ENCODE measurements at places on chromosomes 12 and 14.

- DNase-seq: no peak
Measured at GRCh38 chr14:93039649-93040315, 75.9 kb downstream of the ITPK1 start.

DNA sequence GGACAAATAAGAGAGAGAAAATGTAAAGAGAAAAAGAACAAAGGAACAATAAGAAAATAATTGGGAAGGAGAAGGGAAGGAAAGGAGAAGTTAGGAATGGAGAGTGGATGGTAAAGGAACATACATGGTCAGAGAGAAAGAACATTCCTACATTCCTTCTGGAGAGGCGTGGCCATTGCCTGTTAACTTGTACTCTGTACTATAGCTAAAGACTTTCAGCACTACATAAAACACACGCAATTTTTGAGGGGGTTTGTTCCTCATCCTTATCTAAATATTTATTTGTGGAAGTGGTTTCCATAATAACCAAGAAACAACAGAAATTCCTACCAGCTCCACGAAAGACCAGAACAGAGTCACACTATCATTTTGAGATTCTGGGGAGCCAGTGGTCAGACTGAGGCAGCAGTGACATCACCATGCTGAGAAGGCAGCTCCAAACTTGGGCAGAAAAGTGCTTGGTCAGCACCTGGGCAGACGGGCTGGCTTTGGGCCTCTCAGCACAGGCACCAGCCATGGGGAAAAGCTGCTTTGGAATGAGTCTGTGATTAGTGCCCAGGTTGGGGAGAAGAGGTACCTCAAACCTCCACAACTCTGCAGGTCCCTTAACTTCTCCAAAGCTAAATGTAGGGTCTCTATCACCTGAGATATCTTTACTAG is 125.9 kb upstream of the NTF3 start:
- DNase-seq: no peak

GRCh38 chr12:40224439-40225291 is at the start of gene LRRK2:
Gene LRRK2 (plus strand): TSS chr12:40224997. CDS start chr12:40225132, 135 bp downstream.
- no peak for DNase-seq

DNA sequence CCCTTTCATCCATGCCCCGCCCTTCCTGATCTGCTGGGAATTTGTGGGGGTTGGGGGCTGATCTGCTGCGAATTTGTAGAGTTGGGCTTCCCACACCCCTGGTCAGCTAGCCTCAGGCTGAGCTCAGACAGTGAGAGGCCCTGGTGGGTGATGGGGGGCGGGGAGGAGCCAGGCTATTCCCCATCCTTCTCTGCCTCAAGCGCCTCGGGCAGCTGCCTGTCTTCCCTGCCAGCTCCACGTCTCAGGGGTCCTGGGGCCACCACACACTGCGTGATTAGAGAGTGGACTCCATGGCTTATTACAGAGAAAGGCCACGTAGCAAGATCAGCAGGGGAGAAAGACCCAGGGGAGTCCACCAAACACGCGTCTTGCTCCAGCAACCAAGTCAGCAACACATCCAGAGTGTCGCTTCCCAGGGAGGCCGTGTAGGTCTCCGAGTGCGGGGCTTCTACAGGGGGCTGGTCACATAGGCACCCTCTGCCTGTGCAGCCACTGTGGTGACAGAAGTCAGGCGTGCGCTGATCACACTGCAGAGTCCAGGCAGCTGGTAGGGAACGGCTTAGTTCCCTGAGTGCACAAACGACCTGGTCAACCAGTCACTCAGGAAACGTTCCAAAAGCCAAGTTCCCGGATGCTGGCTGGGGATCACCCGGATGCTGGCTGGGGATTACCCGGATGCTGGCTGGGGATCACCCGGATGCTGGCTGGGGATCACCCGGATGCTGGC is 254.4 kb upstream of the SFSWAP start:
- DNase-seq: no peak

- DNase-seq: peak; percentile 12
Measured at GRCh38 chr12:129902371-129903091, 1.3 kb downstream of the TMEM132D start.

DNA sequence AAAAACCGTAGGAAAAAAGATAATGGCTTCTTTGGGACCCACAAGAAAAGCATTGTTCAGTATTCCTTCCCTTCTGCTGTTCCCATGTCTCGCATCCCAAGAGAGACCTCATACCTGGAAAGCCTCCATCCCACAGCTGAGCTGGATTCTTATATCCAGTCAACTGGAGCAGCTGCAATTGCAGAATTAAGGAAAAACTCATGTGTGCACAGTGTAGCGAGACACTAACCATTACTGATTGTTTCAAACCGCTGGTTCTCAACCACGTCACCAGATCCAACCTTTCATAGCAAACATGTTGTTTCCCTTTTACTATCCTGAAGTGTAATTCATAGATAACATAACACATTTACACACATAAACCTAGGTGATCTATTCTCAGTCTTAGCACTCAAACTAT is 5.5 kb upstream of the RNASE10 start:
- DNase-seq: no peak

GRCh38 chr14:45377166-45377565 is 124.2 kb upstream of the MIS18BP1 start:
- no peak for DNase-seq

DNA sequence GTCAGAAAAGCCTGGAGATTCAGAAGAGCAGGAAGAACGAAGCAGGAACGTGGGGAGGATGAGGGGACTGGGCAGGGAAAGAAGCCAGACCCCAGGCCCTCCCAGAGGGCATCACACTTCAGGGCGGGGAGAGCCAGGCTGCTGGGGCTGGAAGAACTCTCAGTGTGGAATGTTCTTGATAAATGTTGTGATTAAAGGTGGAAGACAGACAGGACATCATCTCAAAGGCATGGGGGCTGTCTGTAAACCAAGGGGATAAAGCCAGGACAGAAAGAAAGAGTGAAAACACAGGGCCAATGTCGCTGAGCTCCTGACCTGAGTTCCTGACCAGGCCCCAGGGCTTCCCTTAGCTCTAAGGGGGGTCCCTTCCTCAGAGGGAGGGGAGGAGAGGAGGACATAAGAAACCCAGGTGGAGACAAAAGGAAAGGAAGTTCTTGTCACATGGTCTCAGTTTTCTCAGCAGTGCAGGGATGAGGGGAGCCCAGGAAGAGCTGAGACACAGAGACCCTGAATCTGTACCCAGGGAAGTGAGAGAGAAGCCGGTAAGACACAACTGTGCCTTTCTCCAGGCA is 56.3 kb downstream of the SETD3 start:
- no peak for DNase-seq

- no peak for DNase-seq
Measured at GRCh38 chr14:101116486-101117130, 213.1 kb upstream of the RTL1 start.

All from NCI-H2107 (cell line).